ENCODE measurements at places on chromosomes 11 and 22. TPM values are rescaled to one million over a fixed set of nuclear protein-coding genes. Genes with fewer than 3 reads are reported as not detected.
A peak's percentile ranks its signal among the peaks of the same experiment; 100 is the strongest.

The OR10W1 gene
- not detected for total RNA-seq

The SLC16A8 gene
- total RNA-seq = not detected

The APOL5 gene
- not detected for total RNA-seq

The CDK2AP2 gene
- total RNA-seq = 35.4 TPM

The CUL5 gene
- 32.8 TPM for total RNA-seq

The KRTAP5-10 gene
- not detected for total RNA-seq

DNA sequence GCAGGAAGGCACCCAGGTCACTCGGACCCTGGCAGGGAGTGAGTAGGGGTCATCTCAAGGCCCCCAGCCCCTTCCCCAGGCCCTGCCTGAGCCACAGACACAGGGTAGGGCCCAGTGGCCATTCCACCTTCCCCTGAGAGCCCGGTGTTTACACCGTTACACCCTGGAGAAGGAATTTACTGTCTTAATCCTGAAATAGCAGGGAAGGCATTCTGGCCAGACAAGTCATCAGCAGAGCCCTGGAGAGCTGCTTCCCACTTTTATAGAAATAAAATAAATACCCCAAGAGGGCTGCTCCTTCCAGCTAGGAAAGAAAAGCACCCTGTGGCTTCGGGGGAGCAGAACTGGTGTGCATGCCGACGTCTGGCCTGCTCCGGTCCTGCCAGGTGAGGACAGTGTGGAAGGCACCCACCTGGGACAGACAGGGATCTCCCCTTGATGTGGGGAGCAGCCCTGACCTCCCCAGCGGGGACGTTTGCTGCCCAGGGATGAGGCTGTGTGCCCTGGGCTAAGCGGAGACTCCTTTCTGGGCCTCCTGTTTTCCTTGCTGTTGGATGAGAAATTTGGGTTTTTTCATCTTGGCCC is 180.0 kb downstream of the MN1 start:
- no peak for DNase-seq

- DNase-seq = no peak
Observed at GRCh38 chr11:116736763-116737162, 36.0 kb downstream of the BUD13 start.

DNA sequence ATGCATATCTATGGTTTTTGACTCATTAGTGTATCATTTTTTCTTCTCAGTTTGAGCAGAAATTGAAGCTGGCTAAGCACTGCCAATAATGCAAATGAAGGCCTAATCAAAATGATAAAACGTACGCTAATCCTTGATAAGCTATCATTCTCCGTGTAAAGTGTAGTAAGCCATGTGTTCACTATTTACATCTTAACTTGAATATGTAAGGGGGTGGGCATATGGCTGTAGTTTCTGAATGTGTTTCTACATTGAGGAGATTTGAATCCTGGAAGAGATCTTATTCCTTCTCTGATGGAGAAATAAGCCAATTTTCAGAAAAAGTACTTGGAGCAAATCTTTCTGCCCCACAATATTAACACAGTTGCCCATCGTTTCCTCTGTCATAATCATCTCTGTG is 351.8 kb upstream of the ANO3 start:
- DNase-seq = no peak

DNA sequence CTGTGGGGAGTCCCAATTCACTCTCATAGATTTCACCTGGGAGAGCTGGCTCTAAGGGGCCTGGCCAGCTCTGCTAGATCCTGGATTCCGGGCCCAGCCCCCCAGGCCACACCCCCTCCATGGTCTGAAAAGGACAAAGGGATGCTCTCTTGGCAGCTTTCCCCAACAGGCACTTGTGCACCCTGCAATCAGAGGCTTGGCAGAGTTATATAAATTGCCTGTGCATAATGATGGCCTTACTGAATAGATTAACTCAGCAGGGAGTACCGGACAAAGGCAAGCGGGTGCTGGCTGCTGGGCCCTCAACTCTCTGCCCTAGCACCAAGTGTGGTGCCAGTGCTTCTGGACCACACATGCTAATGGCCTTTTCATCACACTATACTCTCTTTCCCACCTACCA is 461.6 kb downstream of the BUD13 start:
- DNase-seq = no peak

- DNase-seq = no peak
Observed at GRCh38 chr11:65440831-65441499, 18.4 kb downstream of the NEAT1 start.

GRCh38 chr11:19226378-19227195 is 14.2 kb downstream of the E2F8 start:
- DNase-seq = no peak

DNA sequence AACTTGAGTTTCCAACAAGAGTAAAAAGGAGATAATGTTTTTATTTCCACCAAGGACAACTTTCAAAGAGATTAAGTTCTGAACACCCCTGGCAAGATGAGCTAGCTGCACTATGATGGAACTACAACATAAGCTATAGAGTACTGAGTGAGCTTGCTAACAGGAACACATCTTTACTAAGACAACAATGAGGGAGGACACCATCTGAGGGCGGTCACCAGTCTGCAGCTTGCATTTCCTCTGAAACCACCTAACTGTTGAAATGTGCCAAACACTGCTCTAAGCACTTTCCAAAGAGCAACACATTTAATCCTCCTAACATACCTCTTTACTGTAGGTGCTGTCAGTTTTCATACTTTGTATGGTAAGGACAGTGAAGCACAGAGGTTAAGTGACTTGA is 68.4 kb downstream of the TCF20 start:
- DNase-seq = no peak

DNA sequence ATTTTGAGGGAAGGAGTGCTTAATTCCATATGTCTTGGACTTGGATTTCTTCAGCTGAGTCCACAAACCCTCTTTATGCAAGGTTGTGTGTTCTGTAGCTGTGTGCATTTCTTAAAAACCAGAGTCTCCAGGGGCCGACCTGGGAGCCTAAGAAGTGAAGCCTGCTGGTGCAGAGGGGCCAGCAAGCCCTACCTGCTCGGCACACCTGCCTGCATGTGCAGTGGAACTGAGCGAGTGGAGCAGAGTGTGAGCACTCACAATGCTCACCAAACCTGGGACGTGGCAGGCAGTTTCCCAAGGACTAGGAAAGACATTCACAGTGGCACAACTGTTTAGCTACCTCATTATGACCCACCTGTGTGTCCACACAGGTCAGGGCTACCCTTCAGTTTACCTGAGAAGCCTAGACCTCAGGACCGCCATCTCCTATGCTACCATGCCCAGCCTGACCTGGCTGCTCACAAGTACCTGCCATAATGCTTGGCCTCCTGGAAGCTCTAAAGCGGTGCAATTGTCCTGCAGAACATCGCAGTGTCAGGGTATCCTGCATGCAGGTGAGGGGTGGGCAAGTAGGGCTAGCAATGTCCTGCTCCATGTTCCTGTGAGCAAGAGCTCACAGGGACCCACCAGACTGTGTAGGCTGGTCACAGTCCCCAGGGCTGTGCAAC is 3.8 kb downstream of the C22orf39 start:
- no peak for DNase-seq

DNA sequence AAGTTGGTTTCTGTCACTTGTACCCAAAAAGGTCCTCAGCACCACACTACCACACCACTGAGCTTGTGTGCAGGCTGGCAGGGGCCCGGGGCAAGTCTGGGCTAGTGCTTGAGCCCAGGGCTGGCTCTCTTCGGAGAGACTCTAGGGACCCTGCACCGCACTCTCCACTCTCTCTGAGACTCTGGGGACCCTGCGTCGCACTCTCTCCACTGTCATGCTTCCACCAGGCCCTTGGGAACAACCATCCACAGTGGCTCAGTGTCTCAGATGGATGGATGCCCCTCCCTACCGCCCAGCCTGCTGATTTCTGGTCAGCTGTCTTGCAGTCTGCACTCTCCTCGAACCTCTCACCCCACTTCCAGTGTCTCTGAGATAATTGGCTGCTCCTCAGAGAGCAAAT is 2.0 kb upstream of the SBF1 start:
- DNase-seq = no peak

GRCh38 chr11:9642894-9643293 is 21.0 kb upstream of the SWAP70 start:
- no peak for DNase-seq

DNA sequence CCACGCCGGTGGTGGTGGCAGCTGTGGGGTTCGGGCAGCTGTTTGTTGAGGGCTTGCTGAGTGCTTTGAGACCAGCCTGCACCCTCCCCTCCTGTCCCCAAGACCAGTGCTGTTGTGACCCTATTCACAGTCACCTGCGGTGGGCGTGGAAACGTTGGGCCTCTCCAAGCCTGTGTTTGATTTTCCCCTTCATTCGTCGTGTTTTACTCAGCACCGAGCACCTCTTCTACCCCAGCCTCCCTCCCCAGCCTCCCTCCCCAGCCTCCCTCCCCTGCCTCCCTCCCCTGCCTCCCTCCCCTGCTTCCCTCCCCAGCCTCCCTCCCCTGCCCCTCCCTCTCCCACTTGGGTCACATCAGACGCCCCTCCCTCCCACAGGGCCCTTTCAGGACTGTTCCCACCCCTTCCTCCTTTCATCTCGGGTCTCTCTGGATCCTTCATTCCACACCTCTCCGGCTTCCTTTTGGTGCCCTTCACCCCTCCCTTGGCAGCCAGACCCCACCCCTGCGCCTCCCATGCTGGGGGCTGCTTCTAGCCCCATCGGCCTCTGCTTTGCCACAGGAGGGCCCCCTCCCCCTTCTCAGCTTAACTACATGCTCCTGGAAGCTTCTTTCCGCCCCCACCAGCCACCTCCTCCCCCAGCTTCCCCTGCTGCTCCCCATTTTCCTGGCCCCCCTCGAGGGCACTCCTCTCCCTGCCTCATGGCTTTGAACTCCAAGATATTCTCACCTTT is 14.8 kb downstream of the FRMD8 start:
- no peak for DNase-seq

- DNase-seq = no peak
Observed at GRCh38 chr11:17510507-17511206, 33.6 kb downstream of the USH1C start.

- no peak for DNase-seq
Observed at GRCh38 chr11:86143087-86144030, 74.5 kb upstream of the PICALM start.

GRCh38 chr11:81669935-81670543 is 1063.6 kb downstream of the FAM181B start:
- no peak for DNase-seq

DNA sequence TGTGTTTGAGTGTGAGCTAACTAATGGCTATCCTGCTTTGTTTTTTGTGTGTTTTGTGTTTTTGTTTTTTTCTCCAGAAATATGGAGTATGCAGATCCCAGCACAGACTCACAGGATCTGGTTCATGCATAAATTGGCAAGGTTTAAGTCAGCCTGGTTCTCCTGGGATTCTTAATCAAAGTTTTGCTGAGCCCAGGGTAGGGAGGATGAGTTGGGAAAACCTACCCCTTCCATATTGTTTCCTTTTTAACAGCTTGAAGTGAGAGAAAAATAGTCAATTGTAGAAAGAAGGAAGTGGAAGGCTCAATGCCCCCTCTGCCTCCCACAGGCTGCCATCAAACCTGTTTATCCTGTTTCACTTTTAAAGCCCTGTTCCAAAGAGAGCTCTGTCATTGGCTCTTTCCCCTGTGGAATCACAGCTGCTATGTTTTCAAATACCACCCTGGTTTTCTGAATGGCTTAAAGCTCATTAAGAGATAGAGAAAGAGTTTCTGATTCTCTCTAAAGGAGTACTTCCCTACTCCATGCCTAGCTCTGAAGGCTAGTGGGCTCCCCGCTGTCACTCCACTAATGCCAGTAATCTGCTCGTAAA is 23.4 kb upstream of the CADM1 start:
- DNase-seq = peak; percentile 58

DNA sequence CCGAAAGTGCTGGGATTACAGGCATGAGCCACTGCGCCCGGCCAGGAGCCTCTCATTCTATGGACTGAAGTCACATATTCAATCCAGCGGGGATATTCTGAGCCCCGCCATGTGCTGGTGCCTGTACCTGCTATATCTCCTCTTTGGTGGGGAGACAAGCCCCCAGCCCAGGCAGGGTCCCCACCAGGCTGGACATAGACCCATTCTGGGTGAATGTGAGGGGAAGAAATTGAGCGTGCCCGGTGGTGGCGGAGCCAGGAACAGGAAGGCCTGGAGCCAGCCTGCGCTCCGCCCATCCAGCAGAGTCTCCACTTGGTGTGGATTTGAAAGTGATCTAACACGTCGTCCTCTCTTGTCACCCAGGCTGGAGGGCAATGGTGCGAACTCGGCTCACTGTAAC is 38.0 kb upstream of the CSNK1E start:
- DNase-seq = no peak

DNA sequence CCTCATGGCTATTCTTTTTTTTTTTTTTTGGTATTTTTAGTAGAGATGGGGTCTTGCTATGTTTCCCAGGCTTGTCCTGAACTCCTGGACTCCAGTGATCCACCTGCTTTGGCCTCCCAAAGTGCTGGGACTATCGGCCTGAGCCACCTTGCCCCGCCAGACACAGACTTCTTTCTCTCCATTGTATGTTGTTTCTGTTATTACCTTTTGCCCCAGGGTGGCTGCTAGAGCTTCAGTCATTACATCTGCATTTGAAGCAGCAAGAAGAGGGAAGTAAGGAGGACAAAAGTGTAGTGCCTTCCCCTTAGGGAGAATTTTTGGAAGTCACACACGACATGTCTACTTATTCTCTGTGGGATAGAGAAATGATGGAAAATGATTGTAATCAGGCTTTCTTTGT is 10.1 kb upstream of the OSBP start:
- no peak for DNase-seq

DNA sequence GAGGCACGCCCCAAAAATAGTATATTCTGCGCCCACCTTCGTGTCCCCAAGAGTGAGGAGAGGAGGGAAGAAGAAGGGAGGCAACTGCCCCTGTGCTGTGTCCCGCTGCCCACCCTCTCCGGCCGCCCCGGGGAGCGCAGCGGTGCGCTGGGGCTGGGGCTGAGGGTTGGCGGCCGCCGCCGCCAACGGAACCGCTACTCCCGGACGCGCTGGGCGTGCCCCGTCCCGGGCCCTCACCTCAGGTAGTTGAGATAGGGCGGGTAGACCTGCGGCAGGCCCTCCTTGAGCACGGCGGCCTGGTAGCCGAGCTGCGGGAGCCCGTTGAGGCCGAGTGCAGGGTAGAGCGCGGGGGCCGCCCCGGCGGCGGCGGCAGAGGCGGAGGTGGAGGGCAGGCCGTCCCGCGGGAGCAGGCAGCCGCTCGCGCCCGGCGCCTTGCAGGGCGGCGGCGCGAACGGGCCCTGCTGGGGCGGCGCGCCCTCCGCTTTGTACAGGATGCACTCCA is 2.4 kb downstream of the PGR start:
- DNase-seq = peak; percentile 20

GRCh38 chr11:88313441-88313840 is 24.1 kb downstream of the CTSC start:
- DNase-seq = no peak

DNA sequence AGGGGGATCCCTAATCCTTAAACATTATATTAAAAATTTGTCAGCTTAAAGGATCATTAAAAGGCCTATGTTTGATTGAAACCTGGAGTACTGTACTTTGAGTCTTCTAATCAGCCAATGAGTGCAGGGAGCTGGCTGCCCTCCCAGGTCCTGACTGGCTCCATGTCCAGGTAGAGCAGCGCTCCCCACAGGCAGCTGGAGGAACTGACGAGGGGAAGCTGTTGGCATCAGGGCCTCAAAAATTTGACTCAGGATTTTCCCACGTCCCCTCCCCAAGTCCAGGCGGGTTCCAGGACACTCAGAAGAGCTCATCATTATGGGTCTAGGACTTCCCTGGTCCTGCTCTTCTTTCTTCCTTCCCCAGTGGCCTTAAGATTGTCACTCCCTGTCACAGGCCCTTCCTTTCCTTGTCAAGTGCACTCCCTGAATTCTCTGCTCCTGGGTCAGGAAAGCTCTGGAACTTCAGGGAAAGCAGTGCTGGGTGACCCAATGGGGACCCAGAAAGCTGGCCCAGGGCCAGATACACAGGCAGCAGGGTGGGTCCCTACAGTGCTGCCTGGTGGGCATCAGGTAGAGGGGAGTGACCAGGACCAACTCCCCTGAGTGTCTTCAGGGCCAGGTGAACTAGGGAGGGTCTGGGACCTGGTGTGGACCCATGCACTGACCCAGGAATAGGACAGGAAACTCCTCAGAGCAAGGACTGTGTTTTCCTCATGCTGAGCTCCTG is 65.5 kb downstream of the GGTLC2 start:
- DNase-seq = no peak
